ENCODE measurements at places on chromosomes 2 and 18. TPM values are rescaled to one million over a fixed set of nuclear protein-coding genes. Genes with fewer than 3 reads are reported as not detected.

- no peak for DNase-seq
- H3K27ac ChIP-seq: no peak overlapping the region
- no peak overlapping the region for H3K4me3 ChIP-seq
- peaks cover 3% of the 10 kb centered on the region for H3K4me1 ChIP-seq
- no peaks in the 10 kb centered on the region for H3K36me3 ChIP-seq
These were observed 113.1 kb downstream of the GATA6 start for GRCh38 chr18:22282311-22283115.

DNA sequence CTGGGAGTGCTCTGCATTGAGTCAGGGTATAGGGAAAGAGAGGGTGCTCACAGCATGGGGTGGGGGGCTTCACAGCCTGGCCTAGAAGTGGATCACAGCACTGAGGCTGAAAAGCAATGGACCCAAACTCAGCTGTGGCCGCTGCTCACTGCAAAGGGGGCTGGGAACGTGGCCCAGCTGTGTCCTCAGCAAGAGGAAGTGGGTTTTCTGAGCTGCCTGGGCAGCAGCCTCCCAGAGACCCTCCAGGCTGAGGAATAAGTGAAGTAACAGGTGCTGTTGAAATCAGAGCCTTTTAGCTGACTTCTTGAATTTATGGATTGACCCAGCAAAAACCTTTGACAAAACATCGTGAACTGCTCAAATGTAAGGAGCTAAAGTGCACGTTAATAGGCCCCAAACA lies 35.2 kb downstream of the PTGR3 start:
- no peak overlapping the region for H3K27ac ChIP-seq
- H3K27me3 ChIP-seq: no peaks in the 10 kb centered on the region
- H3K4me3 ChIP-seq: no peak overlapping the region
- H3K36me3 ChIP-seq: no peaks in the 10 kb centered on the region
- peaks cover 10% of the 10 kb centered on the region for H3K4me1 ChIP-seq

DNA sequence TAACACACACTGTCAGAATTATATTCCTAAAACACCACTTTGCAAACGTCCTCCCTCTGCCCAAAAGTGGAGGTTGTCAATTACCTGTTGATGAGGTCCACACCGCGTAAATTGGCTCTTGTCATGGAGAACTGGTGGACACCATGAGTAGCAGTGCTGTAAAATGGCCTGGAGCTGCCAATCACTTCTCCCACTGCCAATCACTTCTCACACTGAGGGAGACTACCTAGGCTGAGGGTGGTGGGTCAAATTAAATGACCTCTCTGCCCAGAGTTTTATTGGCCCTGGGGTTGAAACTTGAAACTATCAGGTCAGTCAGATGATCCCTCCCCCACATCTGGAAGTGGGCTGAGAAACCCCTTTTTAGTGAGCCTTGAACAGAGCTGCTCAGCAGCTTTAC lies 89.6 kb downstream of the SOWAHC start:
- H3K36me3 ChIP-seq: no peaks in the 10 kb centered on the region
- no peak overlapping the region for H3K27ac ChIP-seq
- DNase-seq: no peak
- no peak overlapping the region for H3K4me3 ChIP-seq

GRCh38 chr2:113342650-113343049 lies 63.9 kb upstream of the PAX8 start:
- no peaks in the 10 kb centered on the region for H3K27me3 ChIP-seq
- no peaks in the 10 kb centered on the region for H3K36me3 ChIP-seq
- no peak overlapping the region for H3K4me3 ChIP-seq
- H3K4me1 ChIP-seq: no peaks in the 10 kb centered on the region

- no peak overlapping the region for H3K4me3 ChIP-seq
- H3K27ac ChIP-seq: no peak overlapping the region
- DNase-seq: no peak
- H3K27me3 ChIP-seq: no peaks in the 10 kb centered on the region
These were observed 71.0 kb downstream of the GALNT14 start for GRCh38 chr2:31067259-31067658.

DNA sequence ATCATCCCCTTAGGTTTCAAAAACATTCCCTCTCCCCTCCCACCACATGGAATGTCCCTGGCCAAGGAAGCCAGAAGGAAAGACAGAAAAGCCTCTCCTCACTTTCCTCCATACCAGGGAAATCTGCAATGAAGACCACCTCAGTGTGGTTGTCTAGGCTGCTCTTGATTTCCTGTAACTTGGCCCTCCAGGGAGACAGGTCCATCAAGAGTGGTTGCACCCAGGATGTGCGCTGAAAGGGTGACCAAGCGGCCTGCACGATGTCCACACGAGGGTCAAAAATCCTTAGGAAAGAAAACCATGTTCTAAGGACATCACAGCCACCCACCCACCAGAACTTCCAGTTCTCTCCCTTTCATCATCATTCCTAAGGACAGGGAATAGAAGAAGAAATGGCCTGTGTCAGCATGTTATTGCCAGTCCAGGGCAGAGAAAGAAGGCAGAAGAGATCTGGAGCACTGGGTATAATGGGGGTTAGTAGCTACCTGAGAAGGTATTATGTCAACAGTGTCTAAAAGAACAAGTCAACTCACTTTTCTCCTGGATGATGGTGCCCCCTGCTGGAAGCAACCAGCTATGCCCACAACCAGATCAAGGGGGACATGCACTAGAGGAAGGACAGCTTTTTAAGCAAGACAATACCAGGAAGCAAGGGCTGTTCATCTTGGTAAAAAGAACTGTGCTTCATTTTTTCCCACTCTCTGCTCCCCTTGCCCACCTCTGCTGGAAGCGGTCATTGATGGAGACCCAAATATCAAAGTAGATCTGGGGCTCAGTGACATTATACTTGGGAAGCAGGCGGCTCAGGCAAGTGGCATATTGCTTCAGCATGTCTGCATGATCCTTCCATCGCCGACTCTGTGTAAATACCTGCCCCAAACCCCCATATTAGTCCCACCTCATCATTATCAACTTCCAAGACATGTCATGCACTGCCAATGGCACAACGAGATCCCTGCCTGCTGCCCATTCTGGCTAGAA lies 9.3 kb downstream of the GGCX start:
- no peak overlapping the region for H3K27ac ChIP-seq
- peak; percentile 83 for DNase-seq
- H3K4me3 ChIP-seq: no peak overlapping the region
- no peaks in the 10 kb centered on the region for H3K27me3 ChIP-seq
- H3K4me1 ChIP-seq: no peaks in the 10 kb centered on the region

SRD5A2 gene
- total RNA-seq: 0.06 TPM

SERPINB10 gene
- total RNA-seq: not detected

DNA sequence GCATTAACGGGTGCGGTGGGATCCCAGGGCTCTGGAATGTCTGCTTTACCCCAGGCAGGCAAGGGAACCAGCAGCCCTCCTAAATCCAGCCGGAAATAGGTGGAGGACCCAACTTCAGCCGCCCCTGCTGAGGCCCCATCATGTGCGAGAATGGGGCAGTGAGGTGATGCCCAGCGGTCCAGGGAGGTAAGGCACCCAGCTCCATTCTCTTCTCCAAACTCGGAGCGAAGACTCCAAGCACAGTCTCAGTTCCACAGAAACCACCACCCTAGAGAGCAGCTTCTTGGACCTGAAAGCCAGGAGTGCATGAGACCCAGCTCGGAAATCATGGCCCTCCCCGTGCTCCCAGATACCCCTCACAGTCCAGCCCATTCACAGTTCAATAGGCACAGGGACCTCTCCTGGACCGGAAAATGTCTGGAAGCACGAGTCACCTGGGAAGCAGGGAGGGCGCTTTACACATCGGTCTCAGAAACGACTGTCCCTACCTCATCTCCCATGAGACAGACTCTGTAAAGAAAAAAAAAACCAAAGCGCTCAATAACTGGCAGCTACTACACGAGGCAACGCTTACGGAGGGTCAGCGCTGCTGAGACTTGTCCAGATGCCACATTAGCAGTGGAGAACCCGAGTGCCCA lies 2.0 kb downstream of the SDC1 start:
- DNase-seq: no peak
- H3K4me3 ChIP-seq: peak overlapping the region; percentile 64
- H3K36me3 ChIP-seq: no peaks in the 10 kb centered on the region
- peaks cover 15% of the 10 kb centered on the region for H3K27me3 ChIP-seq

DNA sequence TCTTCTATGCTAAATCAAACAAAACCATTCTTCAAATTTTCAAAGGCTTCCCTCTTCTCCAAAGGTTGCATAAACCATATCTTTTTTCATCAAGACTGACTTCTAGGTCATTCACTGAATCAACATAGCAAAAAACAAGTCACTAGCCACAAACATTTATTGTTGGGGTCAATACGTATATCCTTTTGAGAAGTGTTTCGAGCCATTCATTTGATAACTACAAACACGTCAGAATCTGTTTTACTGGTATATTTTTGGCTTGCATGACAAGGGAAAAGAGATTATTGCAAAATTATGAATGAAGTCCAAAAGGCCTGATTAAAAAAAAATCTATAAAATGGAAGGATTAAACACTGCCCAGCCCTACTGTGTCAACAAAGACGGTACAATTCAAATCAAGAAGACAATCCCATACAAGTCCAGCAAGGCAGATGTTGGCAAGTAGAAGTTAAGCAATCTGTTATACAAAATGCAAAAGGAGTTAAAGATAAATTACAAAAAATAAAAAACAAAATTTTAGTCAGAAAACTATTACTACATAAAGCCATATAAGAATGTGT lies 222.4 kb downstream of the SRBD1 start:
- no peak overlapping the region for H3K4me3 ChIP-seq
- no peak overlapping the region for H3K27ac ChIP-seq
- peaks cover 20% of the 10 kb centered on the region for H3K4me1 ChIP-seq
- DNase-seq: no peak
- no peaks in the 10 kb centered on the region for H3K36me3 ChIP-seq
- H3K27me3 ChIP-seq: no peaks in the 10 kb centered on the region

DNA sequence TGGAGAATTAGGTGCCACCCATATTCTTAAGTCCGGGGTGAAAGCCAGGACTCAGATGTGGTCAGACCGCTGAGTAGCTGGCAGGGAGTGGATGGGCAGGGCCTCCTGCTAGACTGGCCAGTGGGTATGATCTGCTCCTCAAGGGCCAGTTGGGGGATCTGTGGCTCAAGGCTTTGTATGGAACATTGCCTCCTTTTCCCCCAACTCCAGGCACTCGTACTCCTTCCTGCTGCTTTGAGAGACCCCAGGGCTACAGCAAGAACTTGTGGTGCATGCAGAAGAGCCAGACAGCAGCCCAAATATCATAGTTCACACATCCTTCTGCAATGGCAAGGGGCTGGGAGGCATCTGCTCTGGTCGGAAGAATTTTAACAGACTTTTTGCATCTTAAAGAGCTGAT lies 61.7 kb downstream of the PDCL3 start:
- H3K4me3 ChIP-seq: no peak overlapping the region
- no peak overlapping the region for H3K27ac ChIP-seq
- H3K27me3 ChIP-seq: no peaks in the 10 kb centered on the region
- no peak for DNase-seq
- H3K36me3 ChIP-seq: no peaks in the 10 kb centered on the region

DNA sequence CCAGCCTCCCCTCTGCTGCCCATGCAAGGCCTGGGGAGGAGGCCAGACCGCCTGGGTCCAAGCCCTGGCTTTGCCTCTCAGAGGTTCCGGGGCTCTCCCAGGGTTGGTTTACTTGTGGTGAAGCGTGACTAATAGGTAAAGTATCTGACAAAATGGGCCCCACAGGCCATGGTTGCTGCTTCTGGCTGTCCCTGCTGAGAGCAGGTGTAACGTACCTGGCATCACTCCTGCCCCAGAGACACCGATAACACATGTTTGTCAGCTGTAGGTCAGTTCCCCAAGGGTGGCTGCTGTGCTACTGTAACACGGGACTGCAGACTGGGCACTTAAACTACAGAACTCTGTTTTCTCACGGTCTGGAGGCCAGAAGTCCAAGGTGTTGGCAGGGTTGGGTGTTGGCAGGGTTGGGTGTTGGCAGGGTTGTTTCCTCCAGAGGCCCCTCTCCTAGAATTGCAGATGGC lies 34.1 kb downstream of the ODC1 start:
- DNase-seq: no peak
- no peak overlapping the region for H3K27ac ChIP-seq
- H3K36me3 ChIP-seq: no peaks in the 10 kb centered on the region
- no peaks in the 10 kb centered on the region for H3K27me3 ChIP-seq
- H3K4me1 ChIP-seq: no peaks in the 10 kb centered on the region
- no peak overlapping the region for H3K4me3 ChIP-seq

ALKAL2 gene
- total RNA-seq: 0.95 TPM

ABCG8 gene
- total RNA-seq: not detected

DNA sequence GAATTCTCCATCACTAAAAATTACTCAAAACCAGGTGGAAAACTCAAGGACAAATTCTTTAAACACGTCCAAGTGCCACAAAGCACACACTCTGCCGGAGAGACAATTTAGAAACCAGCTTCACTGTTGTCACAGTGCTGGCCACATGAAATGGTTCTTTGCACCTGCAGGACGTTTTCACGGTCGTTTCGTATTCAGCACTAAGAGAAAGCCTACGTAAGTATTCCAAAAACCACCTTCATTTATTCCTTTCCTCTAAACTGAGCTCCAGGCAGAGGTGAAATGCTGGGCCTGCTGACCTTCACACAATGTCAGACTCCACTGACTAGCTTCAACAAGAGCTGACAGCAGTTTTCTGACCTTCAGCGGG lies 680 bp downstream of the ATP5F1A start:
- H3K27ac ChIP-seq: peak overlapping the region; percentile 98
- no peak for DNase-seq
- peak overlapping the region; percentile 88 for H3K4me3 ChIP-seq

DSG3 gene
- not detected for total RNA-seq

DNA sequence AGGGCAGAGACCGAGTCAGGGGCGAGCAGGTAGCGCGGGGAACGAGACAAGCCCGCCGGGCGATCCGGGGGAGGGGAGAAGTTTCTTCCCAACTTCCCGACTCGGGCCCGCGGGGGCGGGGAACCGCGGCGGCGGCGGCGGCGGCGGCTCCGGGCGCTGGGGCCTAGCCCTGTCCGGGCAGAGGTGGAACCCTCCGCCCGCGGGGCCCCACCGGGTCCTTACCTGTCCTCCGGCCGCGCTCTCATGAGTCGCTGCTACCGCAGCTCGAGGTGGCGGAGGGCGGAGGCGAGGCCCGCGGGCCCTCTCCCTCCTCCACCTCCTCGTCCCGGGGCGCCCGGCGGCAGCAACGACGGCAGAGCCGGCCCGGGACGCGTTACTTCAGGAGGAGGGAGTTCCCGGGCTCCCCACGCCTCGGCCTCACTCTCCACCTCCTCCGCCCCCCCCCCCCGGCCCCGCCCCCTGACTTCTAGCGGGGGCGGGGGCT lies at the start of gene YES1:
TSS of gene YES1 (minus strand) at position 351 of the 484 bp plus-strand sequence. CDS start 55,415 bp downstream, outside the sequence.
- H3K36me3 ChIP-seq: no peaks in the 10 kb centered on the region
- H3K27ac ChIP-seq: peak within 1 kb of the TSS; percentile 98
- H3K4me1 ChIP-seq: peaks cover 18% of the 10 kb centered on the region
- peak; percentile 70 for DNase-seq

GRCh38 chr2:124027182-124027581 lies 2.1 kb downstream of the CNTNAP5 start:
- H3K27ac ChIP-seq: no peak overlapping the region
- no peak overlapping the region for H3K4me3 ChIP-seq
- DNase-seq: peak; percentile 80
- H3K4me1 ChIP-seq: peaks cover 4% of the 10 kb centered on the region
- peaks cover 47% of the 10 kb centered on the region for H3K27me3 ChIP-seq

GRCh38 chr2:158723921-158724802 lies 71.0 kb upstream of the DAPL1 start:
- no peaks in the 10 kb centered on the region for H3K4me1 ChIP-seq
- no peak overlapping the region for H3K4me3 ChIP-seq
- no peak overlapping the region for H3K27ac ChIP-seq
- H3K36me3 ChIP-seq: no peaks in the 10 kb centered on the region
- H3K27me3 ChIP-seq: no peaks in the 10 kb centered on the region
